NCI-H187 (cell line): ENCODE measurements at places on chromosomes 4 and X.

GRCh38 chr4:6541789-6542188 is 33.2 kb upstream of the MAN2B2 start:
- DNase-seq, result no peak

DNA sequence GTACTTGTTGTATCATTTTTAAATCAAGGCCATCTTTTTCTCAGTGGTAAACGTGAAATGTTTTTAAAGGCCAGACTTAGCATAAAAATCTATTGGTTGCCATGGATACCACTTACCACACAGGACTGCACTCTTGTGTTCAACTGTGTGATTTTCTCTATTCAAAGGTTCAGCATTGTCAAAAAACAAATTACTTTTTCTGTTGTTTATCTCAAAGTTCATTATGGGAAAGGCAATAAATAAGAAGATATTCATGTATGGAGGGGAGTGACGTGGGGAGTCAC is 231.0 kb upstream of the GATB start:
- DNase-seq, result no peak

DNA sequence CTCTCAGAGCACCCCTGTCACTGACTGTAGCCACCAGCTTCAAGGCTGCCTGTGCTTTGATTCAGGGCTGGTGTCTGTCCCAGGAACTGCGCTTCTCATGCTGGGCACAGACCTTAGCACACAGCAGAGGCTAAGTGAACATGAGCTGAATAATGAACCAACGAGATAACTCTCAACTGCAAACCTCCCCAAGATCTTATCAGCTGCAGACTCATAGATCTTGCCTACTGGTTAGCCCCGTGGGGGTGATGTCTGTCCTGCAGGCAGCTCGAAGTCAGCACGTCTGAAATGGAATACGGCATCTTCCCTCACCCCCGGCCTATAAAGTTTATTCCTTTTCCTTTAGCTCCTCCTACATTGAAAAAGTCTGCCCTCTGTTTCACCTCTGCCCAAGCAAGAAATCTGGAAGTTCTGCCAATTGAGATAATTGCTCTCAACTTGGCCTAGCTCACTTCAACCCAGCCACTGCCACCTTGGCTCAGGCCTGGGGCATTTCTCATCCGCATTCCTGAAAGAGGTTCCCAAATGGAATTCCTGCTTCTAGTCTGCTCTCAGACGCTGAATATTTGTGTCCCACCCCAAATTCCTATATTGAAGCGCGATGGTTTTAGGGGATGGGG is 73.7 kb downstream of the GATB start:
- no peak for DNase-seq

GRCh38 chrX:29315931-29316330 is 728.7 kb downstream of the IL1RAPL1 start:
- DNase-seq, result no peak

GRCh38 chrX:7647831-7648230 is 195.1 kb upstream of the VCX start:
- no peak for DNase-seq

- DNase-seq, result no peak
Measured at GRCh38 chr4:89301902-89302301, 5.7 kb downstream of the GPRIN3 start.

DNA sequence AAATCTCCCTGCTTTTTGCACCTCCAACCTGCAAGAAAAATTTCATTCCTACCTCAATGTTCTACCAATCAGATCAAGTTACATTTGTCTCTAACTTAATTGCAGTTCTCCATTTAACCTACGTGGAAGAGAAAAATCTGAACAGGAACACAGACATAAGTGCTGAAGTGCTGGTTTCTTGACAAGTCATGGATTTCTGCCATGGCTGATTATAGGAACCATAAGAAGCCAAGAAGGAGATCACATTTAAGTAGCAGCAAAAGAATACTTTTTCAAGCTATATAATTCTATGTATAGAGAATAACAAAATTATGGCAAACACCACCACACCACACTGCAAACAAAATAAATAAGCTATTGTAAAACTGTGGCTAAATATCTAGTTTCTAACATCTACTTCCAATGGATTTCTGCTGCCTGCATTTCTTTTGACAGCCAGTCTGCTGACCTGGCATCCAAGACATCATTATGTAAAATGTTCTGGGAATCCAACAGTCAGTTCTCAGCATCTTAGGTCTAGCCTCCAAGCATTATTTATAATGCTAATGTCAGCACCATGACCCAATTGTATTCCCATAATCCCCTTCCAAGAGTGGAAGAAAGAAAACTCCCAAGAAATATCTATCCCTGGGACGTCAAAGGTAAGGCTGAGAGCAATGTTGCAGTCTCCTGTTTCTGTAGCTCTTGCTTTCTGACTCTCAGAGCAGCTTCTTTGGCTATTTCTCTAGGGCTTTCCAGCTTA is 50.8 kb upstream of the GAB1 start:
- DNase-seq, result no peak

DNA sequence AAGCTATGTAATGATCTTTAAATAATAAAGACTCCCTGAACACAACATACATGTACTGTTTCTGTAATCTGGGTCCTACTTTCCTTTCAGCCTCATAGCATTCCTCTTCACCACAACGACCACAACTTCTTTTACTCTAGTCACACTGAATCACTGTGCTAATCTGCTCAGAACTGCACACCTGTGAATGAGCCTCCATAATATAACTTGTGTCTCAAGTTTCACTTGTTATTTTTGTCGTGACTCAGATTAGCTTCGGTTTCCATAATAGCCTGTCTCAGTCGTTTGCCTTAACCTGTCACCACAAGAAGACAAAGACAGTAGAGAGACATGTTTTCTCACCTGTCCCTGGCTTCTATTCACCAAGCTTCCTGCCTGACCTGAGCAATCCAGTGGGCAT is 61.8 kb downstream of the MAGED1 start:
- DNase-seq, result no peak

- DNase-seq, result no peak
Measured at GRCh38 chrX:7926914-7927258, 327 bp downstream of the PNPLA4 start.

DNA sequence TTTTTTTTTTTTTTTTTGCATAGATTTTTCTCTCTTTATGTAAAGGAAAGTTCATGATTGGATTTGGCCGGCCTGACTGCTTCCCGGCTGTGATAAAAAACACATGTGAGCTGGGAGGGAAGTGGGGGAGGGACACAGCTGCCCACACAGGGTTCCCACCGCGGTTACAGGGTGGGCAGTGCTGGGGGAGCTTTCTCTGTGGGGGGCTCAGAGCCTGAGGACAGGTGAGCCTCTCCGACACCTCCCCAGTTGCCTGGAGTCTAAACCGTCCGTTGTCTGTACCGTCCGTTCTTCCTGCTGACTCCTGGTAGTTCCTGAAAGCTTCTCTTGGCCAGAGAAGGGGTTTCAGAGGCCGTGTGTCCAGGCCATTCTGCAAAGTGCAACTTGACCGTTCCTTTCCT is 21.8 kb downstream of the SHOX start:
- no peak for DNase-seq

DNA sequence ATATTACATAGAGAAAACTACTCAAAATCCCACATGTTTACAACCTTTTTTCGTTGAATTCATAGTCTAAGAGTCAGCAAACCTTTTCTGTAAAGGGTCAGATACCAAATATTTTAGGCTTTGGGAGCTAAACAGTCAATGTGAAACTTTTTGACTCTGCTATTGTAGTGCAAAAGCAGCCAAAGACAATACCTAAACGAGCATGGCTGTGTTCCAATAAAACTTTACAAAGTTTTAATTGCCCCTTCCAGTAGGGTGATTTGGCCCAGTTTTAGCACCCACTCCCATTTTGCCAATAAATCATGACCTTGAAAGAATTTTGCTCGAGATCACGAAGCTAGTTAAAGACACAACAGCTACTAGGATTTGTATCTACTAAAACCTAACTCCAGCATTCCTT is 147.2 kb downstream of the ANKRD50 start:
- DNase-seq, result no peak

DNA sequence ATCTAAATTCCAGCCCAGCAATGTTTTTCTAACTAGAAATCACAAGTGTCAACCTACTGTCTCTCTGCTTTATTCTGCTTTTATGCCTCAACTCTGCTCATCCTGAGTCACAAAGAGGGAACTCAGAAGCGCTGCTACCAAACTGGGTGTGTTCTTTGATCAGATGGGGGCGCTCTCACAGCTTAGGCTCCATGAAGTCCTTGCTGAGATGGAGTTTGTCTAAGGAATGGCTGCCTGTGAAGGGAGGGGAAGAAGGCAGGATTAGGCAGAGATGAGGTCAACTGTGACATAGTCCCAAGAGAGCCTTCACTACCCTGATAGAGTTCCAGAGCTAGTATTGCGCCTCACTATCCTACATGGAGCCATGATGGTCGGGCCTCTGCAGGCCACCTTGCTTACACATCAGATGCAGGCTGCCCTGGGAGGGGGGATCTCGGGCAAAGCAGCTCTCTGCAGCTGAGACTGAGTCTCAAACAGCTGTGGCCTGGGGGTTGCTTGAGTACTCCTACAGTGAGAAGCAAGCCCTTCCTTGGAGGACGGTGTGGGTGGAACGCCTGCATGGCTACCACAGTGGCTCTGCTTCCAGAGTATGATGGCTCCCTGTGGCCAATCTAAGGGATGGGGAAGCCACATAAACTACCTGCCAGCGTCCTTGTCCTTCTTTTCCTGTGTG is 219.9 kb downstream of the CCNG2 start:
- DNase-seq, result no peak

GRCh38 chr4:7781366-7781765 is 158.3 kb downstream of the AFAP1 start:
- DNase-seq, result no peak

DNA sequence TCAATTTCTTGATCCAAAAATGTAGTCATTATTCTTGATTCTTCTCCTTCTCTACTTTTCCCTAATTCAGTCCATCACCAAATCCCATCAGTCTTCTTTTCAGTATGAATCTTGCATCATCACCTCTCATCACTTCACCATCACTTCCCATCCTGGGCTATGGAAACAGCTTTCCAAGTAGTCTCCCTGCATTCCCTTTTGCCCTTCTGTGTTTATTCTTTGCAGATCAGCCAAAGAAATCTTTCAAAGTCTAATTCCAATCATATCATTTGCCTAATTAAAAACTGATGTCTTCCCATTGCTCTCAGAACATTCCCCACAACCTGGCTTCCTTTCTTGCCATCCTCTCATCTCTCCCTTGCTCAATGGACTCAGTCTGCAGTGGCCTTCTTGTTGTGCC is 201.7 kb upstream of the ADAMTS3 start:
- no peak for DNase-seq

DNA sequence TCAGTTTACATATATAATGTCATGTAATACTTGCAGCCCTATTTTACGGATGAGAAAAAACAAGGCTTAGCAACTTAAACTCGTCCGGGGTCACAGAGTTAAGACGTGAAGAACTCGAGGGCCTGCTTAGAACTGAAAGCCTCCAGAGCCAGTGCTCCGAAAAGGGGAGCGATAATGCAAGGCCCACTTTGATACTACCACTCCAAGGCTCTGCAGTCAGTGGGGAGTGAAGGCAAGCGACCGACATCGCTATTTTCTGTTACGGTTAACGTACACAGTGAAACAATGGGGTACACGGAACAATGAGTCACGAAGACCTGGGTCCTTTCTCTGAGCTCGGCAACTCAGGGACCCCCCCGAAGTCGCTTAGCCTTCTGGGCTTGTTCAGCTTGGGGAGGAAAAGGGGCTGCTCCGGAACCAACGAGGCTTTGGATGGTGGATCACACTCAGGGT is 965 bp downstream of the PPA2 start:
- DNase-seq, result no peak

- no peak for DNase-seq
Measured at GRCh38 chrX:154368630-154369448, 5.6 kb downstream of the FLNA start.

- DNase-seq, result no peak
Measured at GRCh38 chr4:147739239-147739823, 7.4 kb downstream of the ARHGAP10 start.

DNA sequence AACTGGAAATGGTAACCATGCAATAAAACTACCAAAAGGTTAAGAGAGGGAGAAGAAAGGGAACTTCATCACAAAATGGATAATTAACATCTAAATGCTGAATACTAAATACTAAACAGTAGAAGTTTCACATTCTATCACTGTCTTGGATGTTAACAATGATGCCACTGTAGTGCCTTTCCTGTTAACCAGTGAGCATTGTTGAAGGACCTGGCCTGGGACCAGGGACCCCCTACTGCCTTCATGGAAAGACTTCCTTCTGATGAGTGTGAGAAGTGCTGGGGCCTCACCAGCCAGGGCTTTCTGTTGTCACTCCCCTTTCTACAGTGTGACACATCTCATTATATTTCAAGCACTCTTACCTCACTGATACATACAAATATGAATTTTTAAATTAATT is 739.3 kb upstream of the FTHL17 start:
- no peak for DNase-seq
